Vagina (tissue), 2 donors: ENCODE measurements at places on chromosomes 16 and 17.

GRCh38 chr17:79666111-79666510 is 55.3 kb upstream of the RBFOX3 start:
- DNase-seq = no peak

GRCh38 chr17:48970865-48971687 is 2.7 kb upstream of the GIP start:
- DNase-seq = no peak

DNA sequence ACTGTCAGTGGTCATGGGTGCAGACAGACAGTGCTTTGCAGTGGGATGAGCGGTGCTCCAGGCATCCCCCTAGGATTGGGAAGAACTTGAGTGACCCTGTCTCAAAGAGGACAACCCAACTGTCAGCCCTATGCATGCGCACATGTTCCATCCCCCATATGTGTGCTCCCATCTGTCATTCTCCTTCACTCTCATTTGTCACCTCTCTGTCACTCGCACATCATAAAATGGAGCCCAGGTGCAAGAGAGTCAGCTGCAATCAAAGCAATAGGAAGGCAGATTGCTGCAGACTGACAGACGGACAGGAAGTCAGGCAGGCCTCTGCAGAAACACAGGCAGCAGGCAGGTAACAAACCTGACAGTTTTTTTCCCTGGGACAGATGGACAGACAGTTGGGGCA is 101.8 kb upstream of the CCL1 start:
- DNase-seq = no peak

GRCh38 chr16:87012954-87013938 is 303.9 kb downstream of the C16orf95 start:
- DNase-seq = no peak

GRCh38 chr17:51857052-51857597 is 301.4 kb downstream of the CA10 start:
- DNase-seq = no peak

DNA sequence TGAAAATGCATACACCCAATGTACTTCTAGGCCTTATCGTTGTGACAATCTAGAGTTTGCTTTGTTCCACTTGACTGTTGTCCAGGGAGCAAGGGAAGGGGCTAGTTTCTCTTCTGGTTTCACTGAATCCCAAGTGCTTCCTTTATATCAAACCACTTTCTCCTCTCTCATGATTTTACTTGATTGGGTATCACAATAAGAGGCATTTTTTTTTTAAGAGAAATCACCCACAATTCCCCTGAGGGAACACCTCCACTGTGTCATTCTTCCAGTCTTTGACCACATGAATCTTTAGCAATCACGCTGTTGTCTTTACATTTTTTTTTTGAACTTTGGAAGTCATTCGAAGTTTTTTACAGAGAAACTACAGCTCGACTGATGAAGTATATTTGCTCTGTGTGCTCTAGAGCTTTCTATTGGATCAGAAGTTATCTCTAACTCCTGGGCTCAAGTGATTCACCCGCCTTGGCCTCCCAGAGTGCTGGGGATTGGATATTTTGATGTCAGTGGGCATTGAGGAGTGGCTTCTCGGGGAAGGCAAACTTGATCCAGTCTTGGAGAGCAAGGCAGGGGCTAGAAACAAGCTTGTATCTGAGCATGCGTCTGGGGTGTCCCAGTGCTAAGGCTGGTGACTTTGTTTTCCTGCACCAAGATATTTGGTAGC is 3.0 kb downstream of the CDH1 start:
- DNase-seq = no peak

DNA sequence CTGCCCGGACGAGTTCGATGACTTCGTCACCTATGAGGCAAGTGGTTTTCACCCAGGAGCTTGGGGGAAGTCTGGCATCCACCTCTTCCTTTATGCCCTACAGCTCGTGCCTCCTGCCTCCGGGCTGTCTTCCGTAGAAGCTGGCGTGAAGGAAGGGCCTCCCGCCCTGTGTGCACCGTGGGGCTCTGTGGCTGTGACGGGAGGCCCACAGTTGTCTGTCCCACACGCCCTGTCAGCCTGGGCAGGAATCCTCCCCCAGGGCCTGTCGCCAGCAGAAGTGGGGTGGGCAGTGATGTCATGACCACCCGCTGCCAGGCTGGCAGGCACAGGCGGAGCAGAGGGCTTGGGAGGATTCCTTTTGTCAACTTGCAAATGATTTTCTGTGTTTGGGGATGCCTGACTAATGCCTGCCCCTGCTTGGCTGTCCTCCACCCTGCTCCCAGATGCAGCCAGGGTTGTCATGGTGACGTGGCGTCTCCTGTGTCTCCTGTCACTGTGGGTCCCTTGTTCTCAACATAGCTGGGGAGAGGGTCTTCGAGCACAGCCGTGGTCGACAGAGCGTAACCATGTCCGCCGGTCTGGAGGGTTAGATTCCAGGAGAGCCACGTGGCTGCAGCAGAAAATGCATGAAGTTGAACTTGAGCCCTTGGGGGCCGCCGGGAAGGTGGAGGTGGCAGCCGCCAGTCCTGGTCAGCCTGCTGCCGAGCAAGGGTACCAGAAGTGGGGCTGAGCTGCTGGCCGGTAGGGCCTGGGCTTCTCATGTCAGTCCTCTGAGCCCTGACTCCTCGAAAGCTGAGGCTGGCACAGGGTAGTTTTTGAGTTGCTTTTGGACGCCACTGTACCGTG is 46.1 kb downstream of the RAB11FIP3 start:
- no peak for DNase-seq

DNA sequence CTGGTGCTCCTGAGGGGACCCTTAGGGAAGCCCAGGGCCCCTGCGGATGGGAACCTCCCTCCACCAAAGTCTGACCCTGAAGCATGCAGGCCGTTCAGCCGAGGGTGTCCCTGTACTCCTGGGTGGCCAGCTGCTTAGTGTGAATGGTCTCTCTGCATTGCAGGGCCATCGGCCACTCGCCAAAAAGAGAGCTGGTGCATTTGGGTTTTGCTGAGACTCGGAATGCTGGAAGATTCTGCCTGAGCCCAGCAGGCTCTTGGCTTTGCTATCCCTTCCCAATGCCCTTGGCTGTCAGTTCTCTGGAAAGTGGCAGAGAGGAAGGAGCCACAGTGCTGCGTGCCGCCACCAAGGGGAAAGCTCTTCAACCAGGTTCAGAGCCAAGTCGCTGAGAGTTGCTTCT is 2.8 kb downstream of the MEOX1 start:
- no peak for DNase-seq

DNA sequence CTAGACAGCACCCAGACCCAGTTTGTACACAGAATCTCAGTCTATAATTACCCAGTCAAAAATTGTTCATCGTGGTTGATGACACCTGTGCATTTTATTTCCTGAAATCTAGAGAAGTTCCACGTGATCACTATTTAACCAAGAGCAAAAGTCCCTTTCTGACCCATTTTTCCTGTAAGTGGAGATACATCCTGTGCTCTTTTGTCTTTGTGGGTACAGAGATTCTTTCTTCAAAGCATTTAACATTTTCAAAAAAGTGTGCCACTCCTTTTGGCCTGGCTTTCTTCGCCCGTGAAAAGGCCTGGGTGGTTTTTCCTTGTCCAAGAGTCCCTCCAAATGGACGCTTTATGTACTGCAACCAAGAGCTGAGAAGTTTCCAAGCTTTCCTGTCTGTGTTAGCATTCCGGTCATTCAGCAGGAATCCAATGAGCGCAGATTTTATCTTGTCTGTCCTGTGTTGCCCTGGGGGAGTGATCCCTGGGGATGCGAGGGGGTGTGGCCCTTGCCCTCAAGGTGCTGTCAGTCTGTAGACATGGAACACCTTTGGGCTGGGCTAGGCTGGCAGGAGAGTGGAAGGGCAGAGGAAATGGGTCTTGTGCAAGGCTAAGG is 161.1 kb upstream of the CACNG5 start:
- DNase-seq = no peak

DNA sequence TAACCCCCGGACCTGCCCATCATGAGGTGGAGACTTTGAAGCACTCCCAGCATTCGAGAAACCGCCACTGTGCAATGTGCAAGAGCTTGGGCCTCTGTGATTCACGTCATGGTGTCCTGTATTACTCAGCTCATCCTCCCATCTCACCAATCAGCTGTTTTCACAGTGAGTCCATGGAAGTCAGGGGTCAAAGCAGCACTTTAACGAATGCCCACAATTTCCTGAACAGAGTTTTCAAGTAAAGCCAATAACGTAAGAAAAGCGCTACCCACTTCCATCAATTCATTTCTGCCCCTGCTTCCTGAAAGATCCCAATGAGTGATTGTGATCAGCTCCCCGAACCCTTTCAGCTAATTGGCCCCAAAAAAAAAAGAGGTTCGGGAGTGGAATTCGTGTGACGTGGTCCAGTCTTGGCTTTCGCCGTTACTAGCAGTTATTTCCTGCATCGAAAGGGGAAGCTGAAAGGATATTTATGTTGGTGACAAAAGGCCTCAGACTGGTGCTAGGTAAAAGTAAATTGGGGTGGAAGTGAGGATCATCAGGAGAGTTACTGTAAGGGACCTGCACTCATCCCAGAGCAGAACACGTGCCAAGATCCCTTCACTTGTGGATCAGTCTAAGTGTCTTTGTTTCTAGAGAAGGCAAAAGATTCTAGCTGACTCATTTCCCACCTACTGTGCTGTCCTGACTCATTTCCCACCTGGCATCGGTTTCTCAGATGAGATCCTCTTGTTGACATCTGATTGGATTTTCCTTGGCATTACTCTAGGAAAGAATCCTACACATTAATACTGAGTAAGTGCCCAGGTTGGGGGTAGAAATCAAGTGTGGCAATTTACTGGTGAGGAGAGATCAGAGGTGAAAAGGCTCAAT is 136.7 kb upstream of the NUDT7 start:
- no peak for DNase-seq
